IMR-90 (cell line): ENCODE measurements at places on chromosomes 11 and 22. TPM values are rescaled to one million over a fixed set of nuclear protein-coding genes. Genes with fewer than 3 reads are reported as not detected.

DNA sequence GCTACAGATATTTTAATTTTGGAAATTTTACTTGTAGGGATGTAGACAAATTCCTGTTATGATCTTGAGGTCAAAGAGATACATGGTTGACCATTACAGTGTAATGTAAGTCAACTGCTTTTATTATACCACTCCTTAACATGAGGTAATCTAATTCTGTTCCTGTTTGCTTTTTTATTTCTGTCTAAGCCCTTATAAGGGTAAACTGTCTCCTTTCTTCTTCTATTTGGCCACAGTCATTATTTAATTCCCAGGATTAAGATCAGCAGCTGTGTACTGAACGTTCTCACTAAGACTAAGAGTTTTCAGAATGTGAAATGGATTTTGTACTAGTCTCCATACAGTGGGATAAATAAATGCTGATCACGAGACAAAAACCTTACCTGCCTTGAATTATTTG lies 32.8 kb downstream of the C2CD3 start:
- peak; percentile 78 for DNase-seq

DNA sequence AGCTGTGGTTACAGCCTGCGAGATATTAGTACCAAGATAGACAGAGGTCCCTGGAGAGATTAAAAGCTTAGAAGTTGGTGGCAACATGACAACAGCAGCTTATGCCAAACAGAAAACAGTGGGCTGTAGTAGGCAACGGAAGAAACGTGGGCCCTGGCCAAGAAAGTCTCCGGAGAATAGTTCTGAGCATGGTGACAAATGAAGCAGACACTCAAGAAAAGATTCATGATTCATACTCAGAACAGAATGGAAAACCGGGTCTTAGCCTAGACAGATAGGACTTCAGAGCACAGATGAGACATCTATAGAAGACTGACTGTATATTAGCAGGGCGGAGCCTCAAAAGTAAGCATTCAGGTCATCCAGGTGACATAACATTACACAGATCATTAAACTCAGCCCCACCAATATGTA lies 727.4 kb downstream of the ETS1 start:
- DNase-seq, result no peak

DNA sequence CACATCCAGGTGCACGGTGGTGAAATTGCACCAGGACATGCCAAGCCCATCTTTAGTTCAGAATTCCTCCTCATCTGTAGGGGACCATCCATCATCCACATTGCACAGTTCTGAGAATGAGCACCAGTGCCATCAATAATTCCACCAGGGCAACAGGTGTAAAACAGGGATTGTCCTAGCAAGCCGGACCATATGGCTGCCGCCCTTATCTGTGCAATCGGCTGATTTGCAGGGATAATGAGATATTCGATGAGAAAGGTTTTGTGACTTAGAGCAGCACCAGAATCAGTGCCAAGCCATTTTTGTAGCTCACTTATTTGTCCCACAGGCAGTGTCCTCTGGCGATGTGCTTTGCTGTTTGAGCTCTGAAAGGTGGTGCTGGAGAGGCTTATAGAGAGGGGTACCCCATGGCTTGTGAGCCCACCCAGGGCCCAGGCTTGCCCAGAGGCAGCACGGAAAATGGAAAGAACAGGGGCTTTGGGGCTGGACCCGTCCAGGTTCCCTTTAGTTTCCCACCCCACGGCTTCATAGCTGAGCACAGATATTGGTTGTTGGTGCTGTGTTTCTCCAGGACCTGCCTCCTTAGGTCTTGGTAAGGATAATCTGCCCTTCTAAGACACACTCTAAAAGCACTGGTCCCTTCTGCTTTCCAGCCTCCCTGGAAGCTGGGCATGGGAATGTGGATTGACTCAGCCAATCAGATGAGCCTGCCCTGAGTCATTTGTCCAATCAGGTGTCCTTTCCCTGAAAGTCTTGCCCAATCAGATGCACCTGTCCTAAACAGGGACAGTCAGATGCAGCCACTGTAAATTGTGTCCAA lies 84.0 kb upstream of the SHANK2 start:
- DNase-seq, result no peak

DNA sequence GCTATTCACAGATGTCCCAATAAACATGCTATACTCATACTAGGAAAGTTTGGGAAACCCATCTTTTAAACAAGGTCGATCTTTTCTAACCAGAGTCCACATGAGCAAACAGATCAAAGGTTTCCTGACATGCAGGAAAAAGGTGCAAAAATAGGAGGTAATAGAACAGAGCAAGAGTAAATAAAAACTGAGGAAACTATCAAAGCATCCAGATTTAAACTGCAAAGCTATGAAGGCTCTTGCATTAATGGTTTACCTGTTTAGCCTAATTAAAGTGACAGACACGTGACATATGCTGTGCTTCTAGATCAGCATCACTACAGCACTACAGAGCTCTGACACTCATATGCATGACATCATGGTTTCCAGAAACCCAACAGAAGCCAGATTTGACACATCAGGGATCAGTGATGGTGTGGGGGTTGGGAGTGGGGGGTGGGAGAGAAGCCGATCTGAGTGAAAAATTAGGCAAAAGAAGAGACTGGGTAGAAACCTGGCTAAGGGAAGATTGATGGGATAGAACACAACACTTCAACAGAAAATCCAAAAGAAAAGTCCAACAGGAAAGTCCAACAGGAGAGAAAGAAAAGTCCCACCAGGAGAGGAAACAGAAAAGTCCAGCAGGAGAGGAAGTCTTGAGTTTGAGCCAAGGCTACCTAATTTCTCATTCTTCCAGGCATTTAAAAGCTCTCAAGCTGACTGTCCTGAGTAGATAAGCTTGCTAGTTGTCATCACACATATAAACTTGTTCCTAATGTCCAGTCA lies 262.3 kb downstream of the SOX6 start:
- DNase-seq, result peak; percentile 10

Gene APOL3
- 1.7 and 2.3 TPM in 2 replicates for total RNA-seq
